Brain microvascular endothelial cell (primary cell): ENCODE measurements at places on chromosomes 7 and 10.

DNA sequence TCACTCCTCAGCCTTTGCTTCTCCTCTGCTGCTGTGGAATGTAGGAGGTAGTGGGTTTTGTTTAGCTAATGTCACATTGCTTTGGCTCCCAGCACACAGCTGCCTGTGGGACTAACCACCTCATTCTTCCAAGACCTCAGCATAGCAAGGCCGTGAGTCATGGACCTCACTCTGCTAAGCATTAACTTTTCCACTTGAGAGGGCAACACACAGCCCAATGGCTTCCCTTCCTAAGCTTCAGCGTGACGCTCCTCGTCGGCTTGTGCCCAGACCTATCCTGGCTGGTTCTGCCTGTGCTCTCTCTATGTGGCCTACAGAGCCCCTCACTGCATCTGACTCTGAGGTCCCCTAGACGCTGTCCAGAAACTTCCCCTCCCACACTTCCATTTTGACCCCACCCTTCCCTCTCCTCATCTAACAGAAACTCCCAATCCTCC is 23.3 kb downstream of the MYOF start:
- peak; percentile 100 for DNase-seq

DNA sequence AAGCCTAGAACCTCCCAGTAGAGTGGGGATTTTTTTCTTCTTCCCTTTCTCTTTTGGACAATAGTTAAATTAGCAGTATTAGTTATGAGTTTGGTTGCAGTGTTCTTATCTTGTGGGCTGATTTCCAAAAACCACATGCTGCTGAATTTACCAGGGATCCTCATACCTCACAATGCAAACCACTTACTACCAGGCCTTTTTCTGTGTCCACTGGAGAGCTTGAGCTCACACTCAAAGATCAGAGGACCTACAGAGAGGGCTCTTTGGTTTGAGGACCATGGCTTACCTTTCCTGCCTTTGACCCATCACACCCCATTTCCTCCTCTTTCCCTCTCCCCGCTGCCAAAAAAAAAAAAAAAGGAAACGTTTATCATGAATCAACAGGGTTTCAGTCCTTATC is 5.4 kb downstream of the OPN1SW start:
- DNase-seq: peak; percentile 60

DNA sequence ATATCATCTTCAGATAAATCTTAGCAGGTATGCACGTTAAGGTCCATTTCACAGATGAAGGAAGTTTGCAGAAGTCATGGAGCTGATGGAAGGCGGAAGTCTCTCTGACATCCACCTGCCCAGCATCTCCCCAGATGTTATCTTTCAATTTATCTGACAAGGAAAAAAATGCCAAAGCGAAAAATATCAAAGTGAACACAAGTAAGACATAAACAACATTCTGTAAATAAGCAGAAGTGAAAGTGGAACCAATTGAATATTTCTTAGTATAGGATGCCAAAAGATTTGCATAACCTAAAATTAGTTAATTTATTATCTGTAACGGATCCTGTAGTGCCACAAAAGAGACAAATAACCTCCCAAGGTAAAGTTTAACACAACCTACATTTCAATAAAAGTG is 73.6 kb upstream of the NEBL start:
- DNase-seq: no peak

DNA sequence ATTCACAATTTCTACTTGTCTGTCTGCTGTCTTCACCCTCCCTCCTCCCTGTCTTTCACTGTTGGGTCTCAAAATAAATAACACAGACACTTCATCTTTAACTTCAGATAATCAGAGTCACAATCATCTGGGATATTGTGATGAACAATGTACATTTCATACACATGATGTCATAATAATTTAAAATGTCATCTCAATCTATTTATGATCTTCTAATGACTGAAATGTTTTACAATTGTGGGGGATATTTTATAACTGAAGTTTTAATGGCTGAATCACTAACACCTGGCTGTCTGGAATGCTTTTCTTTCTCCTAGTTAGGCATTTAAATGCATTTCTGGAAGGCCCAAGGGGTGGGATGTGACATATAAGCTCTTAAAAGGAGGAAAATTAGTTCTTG is 859.8 kb downstream of the LRMDA start:
- no peak for DNase-seq

- peak; percentile 19 for DNase-seq
Observed at GRCh38 chr7:73329861-73330581, 2.1 kb downstream of the FKBP6 start.

DNA sequence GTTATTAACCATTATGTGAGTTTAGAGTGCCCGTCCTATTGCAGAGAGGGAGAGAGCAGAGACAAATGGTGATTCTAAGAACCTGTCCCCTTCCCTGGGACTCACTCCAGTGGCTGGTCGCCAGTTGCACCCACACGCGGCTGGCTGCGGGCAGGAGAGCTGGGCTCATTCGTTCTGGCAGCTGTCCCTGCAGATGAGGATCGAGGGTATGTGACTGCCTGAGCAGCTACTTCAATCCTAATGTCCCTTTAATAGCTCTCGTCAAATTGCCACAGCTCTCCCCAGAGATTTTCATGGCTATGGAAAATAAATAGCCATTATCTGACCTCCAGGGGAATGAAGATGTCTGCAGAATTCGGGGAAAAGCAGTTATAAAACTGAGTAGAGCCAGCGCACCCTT is 41.6 kb downstream of the RBM28 start:
- no peak for DNase-seq

GRCh38 chr10:47020471-47020870 is 109.2 kb downstream of the PTPN20 start:
- DNase-seq: peak; percentile 22
